ENCODE measurements at places on chromosomes 12 and 14.

DNA sequence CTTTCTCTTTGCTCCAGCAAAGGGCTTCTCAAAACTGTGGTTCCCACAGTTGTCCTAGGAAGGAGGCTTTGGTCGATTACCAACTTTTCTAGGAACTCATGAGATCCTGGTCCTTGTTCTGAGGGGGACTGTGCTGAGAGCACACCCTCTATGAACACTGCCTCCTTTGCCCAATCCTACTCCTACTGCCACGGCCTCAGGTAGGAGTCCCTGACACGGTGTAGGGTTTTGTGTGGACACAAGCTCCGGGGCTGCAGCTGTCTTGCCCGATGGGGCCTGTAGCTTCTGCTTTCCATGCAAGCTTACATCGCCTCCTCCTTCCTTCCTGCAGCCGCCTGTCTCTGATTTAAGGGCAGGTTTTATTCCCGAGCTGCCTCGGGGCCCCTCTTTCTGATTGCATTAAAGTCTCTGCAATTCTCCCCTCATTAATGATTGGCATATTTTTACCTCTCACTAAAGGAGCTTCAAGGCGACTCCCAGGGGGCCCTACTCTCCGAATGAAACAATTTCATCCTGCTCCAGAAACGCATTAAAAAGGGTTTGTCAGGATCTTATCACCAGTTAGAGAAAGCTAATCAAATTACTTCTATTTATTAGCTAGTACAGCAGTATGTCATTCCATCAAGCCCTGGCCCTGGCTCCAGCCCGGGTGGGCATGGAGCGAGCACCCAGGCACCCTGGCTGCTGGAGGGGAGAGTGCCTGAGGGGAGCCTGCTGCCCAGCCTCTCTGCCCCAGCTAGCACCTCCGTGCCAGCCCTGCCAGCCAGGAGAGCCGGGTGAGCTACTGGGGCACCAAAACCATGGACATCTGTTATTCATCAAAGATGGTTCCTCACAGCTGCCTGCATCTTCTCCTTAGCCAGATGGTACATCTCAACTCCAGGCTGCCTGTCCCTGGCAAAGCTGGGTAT, 38.0 kb upstream of the ESRRB start:
- no peak for DNase-seq

DNA sequence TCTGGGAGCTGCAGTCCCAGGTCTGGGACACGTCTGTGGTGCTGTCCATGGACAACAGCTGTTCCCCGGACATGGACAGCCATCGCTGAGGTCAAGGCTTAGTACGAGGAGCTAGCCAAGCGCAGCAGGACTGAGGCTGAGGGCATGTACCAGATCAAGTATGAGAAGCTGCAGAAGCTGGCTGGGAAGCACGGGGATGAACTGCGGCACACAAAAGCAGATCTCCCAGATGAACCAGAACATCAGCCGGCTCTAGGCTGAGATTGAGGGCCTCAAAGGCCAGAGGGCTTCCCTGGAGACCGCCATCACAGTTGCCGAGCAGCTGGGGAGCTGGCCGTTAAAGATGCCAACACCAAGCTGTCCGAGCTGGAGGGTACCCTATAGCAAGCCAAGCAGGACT, 375.3 kb downstream of the SEC23A start:
- DNase-seq: no peak

DNA sequence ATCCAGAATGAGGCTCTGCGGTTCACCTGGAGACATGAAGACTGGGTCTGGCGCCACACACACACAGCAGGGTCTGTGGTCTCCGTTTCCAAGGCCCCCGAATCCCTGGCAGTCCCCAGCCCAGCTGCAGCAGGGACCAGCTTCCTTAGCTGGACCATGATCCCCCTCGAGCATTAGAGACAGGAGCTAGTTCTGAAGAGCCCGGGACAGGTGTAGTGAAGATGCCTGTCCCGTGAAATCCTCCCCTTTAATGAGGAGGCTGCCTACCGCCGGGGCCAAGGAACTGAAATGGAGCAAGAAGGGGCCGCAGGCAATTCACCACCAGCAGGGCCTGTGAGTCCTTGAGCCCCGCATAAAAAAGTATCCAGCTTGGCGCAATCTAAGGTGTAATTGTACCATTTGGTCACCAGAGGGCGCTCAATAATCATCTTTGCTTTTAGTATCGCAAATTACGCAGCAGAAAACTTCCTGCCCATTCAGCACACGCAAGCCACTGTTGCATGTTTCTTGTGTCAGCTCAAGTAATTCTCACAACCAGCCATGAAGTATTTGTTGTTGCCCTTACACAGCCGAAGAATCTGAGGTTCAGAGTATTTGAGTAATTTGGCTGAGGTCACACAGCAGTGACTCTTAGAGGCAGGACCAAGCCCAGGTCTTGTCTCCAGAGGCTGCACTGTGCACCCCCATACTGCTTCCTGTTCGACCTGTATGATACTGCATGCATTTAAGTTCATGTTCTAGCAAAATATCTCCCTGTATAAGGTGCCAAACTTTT, 54.3 kb upstream of the PPP2R5C start:
- DNase-seq: peak; percentile 74

DNA sequence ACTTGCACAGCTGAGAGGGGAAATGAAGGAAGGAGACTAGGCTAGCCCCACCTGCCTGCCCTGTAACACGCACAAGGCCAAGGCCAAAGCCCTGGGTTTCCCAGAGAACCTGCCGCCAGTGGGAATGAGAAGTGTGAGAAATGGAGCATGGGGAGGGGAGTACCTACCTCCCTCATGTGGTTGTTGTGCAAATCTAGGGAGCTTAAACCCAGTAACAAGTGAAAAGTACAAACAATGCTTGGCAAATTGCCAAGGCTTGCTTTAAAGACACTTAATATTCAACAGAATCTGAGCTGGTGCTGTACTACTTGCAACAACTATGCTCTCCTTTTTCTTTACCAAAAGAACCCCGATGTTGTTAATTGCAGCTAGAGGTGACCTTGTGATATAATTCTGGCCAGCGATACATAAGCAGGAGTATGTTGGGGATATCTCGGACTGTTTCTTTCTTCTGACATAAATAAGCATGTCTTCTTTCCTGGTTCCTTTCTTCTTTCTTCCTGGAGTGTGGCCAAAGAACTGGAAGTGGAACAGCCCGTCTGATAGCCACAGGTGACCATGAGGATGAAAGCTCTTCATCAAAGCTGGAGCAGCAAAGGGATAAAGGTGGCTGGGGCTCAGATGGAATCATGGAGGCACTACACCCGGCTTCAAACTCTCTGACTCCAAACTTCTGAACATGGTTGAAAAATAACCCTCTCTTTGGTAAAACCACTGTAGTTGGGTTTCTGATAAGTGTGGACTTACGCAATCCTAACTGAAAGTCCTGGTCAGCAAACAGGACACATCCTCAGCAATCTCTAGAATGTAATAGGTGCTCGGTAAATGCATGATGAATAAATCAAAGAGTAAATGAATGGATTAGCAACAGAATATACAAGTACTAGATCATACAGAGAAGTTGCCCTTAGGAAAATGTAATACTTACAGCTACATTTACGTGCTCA, 207.9 kb downstream of the NUAK1 start:
- DNase-seq: no peak

DNA sequence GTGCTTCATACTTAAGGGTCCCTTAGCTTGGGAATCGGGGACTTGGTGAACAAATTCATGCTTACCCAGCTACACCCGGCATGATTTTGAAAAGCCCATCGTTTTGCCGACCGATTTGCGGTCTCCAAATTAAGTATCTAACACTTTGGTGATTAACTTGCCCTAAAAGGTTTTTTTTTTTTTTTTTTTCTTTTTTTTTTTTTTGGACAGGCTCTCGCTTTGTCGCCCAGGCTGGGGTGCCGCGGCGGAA, 843 bp upstream of the HSP90AA1 start:
- no peak for DNase-seq

DNA sequence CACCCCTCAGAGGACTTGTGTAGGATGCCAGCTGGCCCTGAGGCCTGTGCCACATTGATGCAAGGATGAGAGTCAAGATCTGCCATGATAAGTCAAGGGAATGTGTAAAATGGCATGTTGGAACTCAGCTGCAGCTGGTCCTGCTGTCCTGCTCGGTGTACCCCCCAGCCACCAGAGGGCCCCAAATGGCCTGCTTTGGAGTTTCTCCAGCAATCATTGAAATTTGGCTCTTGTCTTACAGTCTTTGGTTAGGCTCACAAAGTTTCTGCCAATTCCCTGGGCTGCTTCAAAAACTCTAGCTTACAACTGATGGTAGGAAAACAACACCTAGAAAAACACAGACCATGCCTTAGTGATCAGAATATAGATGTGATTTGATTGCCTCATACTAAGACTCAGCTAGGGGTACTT, 76.8 kb downstream of the HSD17B6 start:
- DNase-seq: peak; percentile 54

- DNase-seq: no peak
Observed at GRCh38 chr12:49939307-49939706, 11.2 kb upstream of the AQP2 start.

DNA sequence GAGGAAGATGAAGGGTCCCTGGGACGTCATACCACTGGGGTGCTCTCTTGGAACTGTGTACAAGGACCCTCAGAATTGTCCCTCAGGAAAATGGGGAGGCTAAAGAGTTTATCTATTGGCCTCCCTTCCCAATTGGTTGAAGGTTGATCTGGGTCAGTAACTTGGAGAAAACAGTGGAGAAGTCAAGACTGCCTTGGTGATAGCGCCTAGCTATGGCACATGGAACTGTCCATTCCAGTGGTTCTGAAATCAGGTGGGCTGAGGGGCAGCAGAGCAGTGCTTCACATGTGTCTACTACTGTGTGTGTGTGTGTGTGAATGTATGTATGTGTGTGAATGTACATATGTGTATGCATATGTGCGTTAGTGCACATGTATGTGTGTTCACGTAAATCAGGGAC, 316.1 kb downstream of the AACS start:
- DNase-seq: no peak
